ENCODE measurements at places on chromosomes 5 and 9.

- DNase-seq: no peak
Measured at GRCh38 chr9:81079055-81079454, 610.3 kb downstream of the TLE1 start.

DNA sequence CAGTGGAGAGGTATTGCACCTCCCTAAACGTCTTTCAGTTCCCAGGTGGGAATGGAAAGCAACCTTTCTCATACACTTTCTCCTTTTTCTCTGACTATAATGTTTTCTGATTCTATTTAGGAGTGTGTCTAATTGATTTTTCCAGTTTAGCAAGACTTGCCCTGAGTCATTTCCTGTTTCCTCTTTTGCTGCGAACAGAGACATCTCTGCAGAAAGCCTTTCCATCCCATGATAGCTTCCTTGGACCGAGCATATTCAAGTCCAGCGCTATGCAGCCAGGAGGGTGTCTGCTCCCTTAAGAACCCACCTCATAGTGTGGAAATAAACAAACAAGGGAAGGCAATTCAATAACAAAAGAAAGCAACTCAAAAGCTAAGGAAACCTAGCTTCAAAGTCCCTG lies 60.0 kb upstream of the CDH6 start:
- DNase-seq: no peak

DNA sequence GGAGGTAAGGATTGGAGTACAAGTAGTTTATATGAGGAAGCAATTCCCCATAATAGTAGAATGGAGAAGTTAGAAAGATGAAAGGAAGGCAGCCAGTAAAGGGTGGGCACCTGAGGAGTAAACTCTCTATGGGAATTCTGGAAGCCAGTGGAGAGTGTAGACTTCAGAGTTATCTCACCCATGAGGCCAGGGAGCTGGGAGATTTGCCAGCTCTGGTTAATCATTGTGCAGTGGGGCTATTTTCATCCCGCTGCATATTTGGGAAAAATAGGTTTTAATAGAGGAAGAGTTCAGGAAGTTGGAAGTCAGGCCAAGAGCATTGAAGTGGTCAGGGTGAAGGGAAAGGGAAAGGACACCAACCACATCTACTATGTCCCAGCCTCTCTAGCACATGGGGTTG lies 242.3 kb upstream of the BRINP1 start:
- no peak for DNase-seq

- no peak for DNase-seq
Measured at GRCh38 chr5:7610531-7611177, 214.7 kb downstream of the ADCY2 start.

GRCh38 chr5:72066705-72067107 lies 40.6 kb upstream of the MAP1B start:
- no peak for DNase-seq

DNA sequence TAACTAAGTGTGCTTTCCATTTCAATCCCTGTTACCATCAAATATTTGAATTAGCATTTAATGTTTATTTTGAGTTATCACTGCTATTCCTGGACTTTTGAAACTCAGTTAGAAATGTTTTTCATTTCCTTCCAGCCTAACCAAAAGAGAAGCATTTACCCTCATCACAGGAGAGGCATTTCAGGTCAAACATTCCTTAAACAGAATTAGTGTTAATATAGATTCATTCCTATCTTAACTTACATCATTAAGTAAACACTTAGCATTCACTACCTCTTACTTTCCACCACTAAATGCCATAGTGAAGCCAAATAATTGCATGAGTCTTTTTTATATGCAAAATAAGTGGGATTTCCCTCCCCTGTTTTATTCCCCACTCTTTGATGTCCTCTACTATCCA lies 136.6 kb upstream of the OR13F1 start:
- DNase-seq: no peak

- no peak for DNase-seq
Measured at GRCh38 chr9:82882748-82883147, 180.2 kb downstream of the RASEF start.

- DNase-seq: no peak
Measured at GRCh38 chr9:37705787-37706186, 47.8 kb upstream of the TRMT10B start.

GRCh38 chr9:20592673-20593072 lies 29.6 kb downstream of the MLLT3 start:
- no peak for DNase-seq

- peak; percentile 23 for DNase-seq
Measured at GRCh38 chr5:66742083-66742895, 146.1 kb downstream of the MAST4 start.

DNA sequence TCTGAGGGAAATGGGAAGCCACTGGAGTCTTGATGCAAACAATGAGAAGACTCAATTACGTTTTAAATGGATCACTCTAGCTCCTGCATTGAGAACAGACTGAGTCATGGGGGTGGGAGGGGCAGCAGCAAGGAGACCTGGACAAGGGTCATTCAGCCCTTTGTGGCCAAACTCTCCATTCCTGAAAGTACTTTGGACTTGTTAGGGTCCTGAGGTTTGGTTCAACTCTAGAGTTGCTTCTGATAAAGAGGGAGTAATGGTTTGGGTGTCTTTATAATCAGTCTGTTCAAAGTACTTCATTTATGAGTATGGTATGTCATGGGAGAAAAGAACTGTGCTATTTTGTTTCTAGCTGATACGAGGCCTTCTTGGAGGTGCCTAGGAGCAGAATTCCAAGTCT lies 67.7 kb upstream of the SMIM32 start:
- no peak for DNase-seq

GRCh38 chr5:34716986-34717385 lies 60.9 kb downstream of the RAI14 start:
- no peak for DNase-seq

DNA sequence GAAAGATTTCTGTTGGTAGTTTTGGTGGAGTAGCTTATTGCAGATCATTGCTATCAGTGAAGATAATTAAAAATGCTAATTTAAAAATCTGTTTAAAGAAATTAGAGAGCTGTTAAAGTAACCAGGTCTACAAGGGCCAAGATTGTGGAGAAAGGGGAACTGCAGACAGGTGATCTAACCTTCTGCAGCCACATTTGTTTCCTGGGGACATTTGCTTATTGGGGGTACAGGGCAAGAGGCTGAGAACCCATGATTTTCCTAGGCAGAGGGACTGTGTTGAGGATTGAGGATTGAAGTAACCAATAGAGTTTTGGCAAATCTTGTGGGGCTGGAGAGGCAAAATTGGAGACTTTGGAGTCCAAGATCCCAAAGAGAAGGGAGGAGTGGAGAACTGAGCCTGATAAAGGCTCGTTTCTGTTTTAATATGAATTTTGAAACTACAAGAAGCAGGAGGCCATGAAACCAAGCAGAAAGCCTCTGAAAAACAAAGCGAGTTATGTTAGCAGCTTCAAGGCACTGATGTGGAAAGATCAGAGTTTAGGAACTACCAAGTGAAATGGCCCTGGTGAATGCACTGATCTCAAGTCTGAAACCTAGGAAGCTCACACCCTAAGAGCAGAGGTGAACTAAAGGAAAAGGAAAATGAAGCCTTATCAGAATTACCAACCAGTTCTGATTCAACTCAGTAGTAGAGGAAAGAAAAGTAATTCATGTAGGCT lies 219.8 kb upstream of the C9orf72 start:
- no peak for DNase-seq

DNA sequence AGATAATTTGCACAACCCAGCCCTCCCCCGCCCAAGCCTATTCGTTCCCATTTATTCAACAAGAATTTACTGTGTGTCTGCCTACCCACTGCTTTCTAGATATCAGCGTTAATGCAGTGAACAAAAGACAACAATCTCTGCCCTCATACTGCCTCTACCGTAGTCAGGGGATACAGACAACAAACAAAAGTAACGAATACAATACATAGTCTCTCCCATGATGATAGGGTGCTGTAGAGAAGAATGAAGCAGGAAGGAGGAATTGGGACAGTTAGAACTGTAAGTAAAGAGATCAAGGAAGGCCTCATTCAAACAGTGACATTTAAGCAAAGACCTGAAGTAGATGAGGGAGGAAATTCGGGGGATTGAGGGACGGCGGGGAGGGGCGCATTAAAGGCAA lies 1.7 kb downstream of the GFM2 start:
- no peak for DNase-seq

DNA sequence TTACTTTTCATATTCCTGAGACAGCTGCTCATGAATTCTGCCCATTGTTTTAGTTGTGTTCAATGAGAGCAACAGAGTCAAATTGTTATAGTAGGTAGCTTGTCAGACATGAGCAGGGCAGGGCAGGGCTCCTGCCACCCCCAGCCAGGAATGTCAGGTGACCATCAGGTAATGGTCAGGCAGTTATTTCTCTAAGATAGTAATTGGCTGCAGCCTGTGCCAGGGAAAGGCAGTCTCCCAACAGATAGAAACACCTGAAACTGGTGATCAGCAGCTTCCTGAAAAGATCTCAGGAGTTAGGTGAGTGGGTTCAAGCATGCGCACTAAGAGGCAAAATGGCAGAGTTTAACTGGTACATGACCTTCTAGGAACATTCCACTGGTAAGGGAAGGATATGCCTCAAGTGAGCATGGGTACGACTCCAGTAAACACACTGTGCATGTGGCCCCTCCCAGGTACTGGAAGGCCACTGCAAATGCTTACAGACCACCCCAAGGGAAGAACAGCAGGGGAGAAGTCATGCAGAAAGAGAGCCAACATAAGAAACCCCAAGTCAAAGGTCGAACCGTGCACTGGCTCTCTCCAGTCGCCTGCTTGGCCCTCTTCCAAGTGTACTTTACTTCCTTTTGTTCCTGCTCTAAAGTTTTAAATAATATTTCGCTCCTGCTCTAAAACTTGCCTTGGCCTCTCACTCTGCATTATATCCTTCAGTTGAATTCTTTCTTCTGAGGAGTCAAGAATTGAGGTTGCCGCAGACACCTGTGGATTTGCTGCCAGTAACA lies 25.1 kb downstream of the CARTPT start:
- no peak for DNase-seq

DNA sequence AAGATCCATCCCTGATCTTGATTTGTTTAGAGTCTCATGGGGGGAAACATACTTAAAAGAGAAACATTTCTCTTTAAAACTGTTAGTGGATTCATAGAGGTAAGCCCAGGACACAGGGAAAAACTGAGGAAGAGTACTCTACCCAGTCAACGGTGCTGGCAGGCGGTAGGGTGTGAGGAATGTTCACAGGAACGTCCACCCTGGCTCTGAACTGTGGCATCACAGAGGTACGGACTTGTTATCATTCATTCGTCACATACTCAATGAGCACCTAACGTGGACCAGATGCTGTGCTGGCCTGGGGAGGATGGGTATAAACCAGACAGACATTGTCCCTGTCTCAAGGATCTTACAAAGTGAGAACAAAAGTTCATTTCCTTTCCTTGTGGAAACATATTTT lies 18.8 kb upstream of the PPARGC1B start:
- DNase-seq: no peak

- DNase-seq: peak; percentile 20
Measured at GRCh38 chr5:132962429-132963021, 909 bp downstream of the AFF4 start.

DNA sequence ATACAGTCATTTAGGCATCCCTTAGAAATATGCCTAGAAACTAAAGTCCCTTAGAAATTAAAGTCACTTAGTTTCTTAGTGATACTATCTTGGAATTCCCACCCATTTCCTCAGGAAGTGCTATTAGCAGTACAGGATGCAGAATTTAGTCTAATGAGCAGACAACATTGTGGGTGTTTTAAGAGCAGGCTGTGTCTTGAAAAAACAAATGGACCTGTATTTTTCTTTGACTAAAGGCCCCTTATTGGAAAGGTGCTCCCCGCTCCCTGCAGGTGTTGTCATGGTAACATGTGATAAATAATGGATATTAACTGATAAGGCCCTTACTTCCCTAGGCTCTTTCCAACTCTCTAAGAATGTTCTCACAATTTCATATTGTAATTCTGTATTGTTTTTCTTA lies 38.8 kb upstream of the STARD4 start:
- no peak for DNase-seq

GRCh38 chr9:34956648-34957047 lies 1.4 kb upstream of the PHF24 start:
- DNase-seq: no peak

- no peak for DNase-seq
Measured at GRCh38 chr5:75044406-75044805, 8.0 kb downstream of the GCNT4 start.

- DNase-seq: no peak
Measured at GRCh38 chr9:121841771-121842611, 190.6 kb downstream of the DAB2IP start.

GRCh38 chr5:116137544-116138378 lies 52.9 kb downstream of the COMMD10 start:
- no peak for DNase-seq

- no peak for DNase-seq
Measured at GRCh38 chr5:39426051-39426745, 1.4 kb upstream of the DAB2 start.

- DNase-seq: no peak
Measured at GRCh38 chr5:100252037-100252436, 283.1 kb upstream of the FAM174A start.

DNA sequence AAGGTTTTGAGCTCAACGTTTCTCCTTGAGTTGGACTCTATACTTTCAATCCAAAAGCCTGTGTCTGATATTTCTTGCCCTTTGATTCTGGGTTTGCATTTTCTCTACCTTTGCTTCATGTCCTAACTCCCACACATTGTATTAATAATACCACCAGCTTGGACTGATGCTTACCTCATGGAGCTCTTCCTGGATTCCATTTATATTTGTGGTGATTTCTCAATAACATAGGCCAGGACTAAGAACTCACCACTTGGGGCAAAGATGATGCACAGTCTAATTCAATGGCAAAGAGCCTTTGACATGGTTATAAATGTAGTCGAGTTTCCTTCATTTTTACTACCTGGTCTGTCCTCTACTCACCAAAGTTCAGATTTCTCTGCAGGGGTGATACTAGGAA lies 27.5 kb upstream of the EFNA5 start:
- no peak for DNase-seq

GRCh38 chr5:128199611-128200010 lies 116.0 kb downstream of the SLC12A2 start:
- DNase-seq: no peak

- peak; percentile 41 for DNase-seq
Measured at GRCh38 chr9:15104826-15105420, 194.7 kb upstream of the FREM1 start.

DNA sequence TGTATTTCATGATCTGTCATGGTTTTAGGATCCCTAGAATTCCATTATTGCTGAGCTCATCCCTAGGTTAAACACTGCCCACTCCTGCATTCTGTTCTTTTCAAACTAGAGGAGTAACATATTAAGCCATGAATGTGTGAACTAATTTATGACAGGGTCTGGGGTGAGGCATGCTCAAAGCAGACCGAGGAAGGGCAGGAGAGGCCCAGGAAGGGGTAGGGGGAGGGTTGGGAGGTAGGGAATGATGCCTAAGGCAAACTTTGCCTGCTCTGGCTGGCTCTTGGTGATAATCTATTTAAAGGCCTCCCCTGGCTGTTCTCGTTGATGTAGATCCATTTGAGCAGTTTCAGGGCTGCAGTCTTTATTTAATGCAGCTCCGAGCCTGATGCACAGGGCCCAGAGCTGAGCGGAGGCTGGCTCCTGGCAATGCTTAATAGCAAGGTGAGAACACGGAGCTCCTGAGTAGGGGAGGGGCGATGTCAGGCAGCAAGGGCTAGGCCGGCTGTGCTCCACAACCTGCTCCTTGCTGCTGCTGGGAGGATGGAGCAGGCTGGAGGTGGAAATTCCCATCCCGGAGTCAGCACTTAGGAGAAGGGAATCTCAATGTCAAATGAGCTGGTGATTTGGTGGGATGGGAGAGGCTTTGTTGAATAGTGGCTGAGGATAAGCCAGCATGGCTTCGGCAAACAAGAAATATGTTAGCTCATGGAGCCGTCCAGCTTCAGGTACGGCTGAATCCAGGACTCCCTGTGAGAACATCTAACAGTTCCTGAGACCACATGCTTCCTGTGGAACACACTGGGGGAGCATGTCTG lies 73.2 kb upstream of the UNC5A start:
- DNase-seq: no peak

- DNase-seq: no peak
Measured at GRCh38 chr9:69748304-69748703, 11.5 kb downstream of the PTAR1 start.
